ENCODE measurements at places on chromosomes 1 and 21.

DNA sequence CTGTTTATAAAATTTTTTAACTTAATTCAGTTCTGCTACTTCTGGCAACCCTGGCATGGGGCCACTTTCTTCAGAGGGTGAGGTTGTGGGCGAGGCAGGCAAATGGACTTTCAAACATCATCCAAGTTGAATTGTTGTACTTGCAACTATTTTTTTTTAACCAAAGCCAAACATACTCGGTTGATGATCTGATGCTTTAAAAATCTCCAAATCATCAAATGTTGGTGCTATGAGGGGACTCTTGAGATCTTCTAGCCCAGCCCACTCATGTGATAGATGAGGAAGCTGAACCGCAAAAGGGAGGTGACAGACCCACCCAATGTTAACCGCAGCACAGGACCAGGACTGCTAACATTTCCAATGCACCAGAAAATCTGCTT is 6.7 kb downstream of the SLC1A7 start:
- DNase-seq = peak; percentile 47

GRCh38 chr21:21183092-21183491 is 184.9 kb downstream of the NCAM2 start:
- no peak for DNase-seq

DNA sequence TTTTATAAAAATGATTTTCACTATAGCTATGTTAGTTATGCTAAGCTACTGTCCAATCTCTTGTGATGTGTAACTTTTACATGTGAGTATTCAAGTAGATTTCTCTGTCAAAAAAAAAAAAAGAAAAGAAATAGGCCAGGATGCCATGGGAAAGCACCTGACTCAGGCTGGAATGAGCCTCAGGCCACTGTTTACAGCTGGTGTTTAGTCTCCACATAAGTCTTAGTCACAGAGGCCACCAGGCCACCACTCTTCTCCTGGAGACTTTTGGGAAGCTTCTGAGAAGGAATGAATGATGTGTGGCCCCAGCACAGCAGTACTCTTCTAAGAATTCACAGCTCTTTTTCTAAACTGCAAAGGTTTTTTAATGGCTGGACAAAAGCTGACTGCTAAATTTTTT is 48.9 kb downstream of the CHML start:
- no peak for DNase-seq

DNA sequence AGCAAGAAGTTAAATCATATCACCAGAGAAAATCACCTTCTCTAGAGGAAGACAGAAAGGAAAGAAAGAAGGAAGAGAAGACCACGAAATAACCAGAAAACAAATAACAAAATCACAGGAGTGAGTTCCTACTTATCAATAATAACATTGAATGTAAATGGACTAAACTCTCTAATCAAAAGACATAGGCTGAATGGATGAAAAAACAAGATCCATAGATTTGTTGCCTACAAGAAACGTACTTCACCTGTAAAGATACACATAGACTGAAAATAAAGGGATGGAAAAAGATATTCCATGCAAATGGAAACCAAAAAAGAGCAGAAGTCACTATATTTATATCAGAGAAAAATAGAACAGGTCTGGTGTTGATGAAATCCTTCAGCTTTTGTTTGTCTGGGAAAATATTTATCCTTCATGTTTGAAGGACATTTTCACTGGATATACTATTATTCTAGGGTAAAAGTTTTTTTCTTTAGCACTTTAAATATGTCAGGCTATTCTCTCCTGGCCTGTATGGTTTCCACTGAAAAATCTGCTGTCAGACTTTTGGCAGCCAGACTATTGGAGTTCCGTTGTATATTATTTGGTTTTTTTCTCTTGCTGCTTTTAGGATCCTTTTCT is 202.5 kb upstream of the DUSP10 start:
- no peak for DNase-seq

DNA sequence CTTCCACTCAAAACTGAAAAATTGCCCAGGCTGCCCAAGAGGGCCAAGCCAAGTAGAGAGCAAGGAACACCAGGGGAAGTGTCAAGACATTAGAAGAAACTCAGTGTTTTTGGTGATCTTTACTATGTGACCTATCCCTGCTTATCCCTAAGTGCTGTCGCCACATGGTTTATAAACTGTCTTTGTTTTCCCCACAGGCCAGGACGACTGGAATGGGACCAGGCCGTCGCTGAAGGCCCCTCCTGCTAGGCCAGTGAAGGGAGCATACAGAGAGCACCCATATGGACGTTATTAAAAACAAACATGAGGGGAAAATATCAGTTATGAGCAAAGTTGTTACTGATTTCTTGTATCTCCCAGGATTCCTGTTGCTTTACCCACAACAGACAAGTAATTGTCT is 28.7 kb downstream of the KHDRBS1 start:
- no peak for DNase-seq

DNA sequence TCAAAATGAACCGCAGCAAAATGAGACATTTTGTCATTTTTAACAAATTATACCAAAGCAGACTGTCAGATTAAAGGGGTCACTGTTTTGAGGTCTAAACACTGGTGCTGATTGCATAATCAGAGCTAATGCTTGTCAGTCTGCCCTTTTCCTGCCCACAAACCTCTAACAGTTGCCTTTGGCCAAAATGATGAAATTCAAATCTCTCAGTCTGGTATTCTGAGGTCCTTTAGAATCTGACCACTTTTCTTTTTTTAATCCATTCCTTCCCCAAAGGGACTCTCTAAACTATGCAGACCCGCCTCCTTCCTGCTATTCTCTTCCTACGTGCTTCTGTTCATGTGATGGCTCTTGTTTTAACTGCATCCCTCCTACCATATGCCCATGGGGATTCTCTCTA is 145.2 kb upstream of the SPATA6 start:
- no peak for DNase-seq

DNA sequence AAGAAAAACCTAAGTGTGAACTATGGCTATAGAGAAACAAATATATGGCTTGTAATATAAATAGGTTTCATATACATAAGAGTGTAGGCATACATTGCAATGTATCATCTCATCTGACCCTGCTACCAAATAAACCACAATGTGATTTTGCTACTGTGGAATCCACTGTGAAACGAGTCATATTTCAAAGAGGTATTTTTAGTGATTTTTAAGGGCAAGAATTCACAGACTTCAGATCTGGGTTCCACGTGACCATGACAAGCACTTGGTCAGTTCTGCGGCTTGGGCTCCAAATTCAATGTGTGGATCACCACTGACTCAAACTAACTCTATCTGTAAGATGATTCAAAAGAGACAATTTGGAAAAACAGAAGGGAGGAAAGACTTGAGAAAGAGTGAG is 147.0 kb upstream of the ERG start:
- no peak for DNase-seq

DNA sequence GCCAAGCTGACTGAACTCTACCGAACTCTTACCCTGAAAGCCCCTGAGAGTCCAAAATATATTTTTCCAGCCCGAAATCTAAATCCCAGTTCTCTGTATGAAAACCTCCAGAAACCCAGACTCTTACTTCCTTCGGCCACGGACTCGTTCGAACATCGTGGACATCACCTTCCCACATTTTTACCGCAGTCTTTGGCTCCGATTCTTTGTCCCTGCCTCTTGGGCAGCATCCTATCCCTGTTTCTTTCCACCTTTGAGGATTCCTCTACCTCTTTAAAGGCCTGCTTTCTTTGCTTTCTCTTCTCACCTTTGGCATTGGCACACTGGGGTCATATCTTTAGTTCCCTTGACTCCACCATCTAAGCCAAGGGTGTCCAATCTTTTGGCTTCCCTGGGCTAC is 932 bp upstream of the USP24 start:
- no peak for DNase-seq

DNA sequence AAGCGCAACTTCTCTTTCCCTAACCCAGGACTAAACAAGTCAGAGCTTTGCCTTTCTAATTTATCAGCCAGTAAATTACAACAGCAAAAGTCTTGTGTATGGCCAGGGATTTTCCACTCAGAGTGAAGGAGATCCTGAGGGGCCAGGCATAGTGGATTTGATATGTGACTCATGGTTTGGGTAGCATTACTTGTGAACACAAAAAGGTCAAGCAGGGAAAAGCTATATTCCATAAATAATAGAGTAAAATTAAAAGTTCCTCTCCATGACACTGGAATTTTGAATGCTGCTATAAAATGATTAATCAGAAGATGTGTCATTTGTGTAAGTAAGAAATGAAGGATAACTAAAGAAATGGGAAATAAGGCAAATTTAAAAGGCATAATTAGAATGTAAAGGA is 284.8 kb downstream of the HLX start:
- no peak for DNase-seq

DNA sequence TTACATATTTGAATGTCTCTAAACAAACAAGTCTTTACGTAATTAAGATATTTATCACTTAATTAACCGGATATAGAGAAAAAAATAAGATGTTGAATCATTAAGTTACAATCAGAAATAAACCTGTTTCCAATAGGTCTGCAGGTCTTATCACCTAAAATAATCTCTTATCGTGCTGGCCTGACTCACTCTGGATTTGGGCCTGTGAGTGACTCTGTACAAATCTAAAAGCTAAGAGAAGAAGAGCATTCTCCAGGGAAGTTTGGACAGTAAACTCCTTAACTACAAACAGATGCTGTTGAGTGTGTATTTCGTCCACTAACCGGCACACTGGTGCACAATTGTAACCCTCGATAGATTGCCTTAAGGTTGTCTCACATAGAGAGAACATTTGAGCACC is 25.3 kb downstream of the CEP104 start:
- DNase-seq = no peak

- DNase-seq = no peak
Observed at GRCh38 chr1:51301152-51301843, 29.1 kb downstream of the TTC39A start.

GRCh38 chr1:59089922-59090457 is 206.9 kb upstream of the FGGY start:
- DNase-seq = no peak

- DNase-seq = no peak
Observed at GRCh38 chr1:206588492-206588891, 23.8 kb downstream of the EIF2D start.

DNA sequence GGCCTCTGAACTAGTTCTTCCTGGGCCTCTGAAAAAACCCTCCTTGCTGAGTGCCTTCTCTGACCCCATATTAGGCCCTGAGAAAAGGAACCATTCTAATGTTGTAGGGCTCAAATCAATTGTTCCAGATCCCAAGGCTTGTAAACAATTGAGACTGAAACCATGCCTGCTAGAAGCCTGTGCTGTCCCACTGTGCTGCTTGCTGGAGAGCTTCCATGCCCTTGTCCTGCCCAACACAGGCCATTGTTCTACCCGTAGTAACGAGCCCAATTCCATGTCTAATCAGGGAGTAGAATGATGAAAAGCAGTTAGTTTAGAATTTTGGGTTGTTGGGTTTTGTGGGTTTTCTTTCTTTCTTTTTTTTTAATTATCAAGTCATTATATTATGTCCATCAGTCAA is 47.4 kb downstream of the ZNF281 start:
- DNase-seq = no peak

GRCh38 chr1:50097021-50097679 is 11.6 kb upstream of the ELAVL4 start:
- no peak for DNase-seq

DNA sequence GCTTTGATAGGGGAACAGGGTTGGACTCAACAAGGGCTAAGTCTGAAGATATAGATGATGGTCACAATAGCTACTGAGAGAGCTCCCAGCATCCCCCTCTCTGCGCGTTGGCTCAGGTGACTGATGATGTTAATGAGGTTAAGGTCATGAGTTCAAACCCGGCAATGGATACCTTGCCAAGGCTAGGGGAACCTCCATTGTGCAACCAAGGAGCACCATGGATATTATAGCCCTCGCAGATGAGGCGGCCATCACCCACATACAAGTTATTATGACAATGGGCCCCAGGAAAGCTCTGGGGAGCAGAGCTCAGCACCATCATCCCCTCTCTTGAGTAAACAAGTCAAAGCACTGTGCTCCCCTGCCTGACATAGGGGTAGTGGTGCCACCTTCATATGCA is 8.2 kb downstream of the KCNA2 start:
- DNase-seq = no peak

DNA sequence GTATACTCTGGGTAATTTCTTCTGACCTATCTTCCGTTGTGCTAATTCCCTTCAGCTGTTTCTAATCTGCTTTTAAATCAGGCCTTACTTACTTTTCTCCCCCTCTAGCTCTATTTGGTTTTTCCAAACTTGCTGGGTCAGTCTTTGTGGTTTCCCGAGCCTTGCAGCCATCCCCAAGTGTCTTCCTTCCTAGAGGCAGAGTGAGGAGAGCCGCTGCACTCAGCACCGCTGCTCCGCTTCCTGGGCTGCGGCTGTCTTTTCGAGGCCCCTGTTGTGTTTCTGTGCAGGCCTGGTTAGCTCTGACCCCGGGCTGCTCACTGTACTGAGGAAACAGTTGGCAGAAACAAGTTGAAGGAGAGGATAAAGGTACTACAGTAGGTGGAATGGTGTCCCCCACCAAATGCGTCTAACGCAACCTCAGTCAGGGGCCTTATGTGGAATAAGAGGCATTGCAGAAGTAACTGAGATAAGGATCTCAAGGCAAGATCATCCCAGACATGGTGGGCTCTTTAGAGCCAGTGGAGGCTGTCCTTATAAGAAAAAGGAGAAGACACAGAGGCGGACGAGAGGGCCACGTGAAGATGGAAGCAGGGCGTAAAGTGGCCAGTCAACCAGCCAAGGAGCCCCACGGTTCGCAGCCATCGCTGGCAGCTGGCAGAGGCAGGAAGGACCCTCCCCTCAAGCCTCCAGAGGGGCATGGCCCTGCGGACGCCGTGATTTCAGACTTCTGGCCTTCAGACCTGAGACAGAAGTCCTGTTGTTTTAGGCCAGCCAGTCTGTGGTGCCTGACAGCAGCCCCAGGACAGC is 10.5 kb downstream of the WNT9A start:
- no peak for DNase-seq

- DNase-seq = no peak
Observed at GRCh38 chr1:25217015-25217414, 15.3 kb downstream of the SYF2 start.

DNA sequence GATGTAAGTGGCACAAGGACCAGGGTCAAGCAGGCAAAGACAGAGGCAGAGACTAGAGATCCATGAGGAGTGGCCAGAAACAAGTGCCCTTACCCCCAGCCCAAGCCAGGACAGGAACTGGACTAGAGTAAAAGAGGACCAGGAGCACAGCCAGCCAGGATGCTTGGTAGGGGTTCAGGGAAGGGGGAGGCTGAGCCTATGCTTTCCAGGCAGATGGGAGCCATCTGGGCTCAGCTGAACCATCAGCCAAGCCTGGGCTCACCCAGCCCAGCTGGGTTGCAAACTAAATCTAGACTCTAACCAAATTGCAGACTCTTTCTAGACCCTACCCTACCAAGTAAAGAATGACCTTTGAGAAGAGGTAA is 15.2 kb downstream of the PDZK1IP1 start:
- DNase-seq = no peak

Measured in central memory CD8-positive, alpha-beta T cell (primary cell).